Stimulated activated CD4-positive, alpha-beta T cell treated with anti-CD3 and anti-CD28 coated beads, Interleukin-4, amount 100 ng/mL, for 4 hours (primary cell): ENCODE measurements at places on chromosomes 3 and 15.

GRCh38 chr3:12405432-12406272, 78.6 kb upstream of the TSEN2 start:
- no peak for DNase-seq

DNA sequence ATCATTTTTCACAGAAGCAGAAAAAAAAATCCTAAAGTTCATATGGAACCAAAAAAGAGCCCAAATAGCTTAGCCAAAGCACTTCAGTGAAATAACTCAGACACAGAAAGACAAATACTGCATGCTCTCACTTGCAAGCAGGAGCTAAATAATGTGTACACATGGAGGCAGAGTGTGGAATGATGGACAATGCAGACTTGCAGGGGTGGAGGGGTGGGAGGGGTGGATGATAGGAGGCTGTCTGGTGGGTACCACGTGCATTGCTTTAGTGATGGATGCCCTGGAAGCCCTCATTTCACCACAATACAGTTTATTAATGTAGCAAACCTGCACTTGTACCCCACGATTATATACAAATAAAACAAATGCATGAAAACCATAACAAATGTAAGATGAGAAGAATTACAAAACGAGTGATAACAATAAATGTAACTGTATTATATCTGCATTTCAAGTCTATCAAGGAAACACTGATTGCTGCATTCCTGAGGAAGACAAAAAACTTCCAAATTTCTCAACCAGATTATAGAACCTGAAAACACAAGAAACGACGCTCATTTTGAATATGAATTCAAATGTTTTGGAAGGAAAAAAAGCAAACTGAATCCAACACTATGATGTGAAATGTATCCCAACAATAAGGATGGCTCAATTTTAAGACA, 96.5 kb downstream of the DLG1 start:
- DNase-seq: no peak

DNA sequence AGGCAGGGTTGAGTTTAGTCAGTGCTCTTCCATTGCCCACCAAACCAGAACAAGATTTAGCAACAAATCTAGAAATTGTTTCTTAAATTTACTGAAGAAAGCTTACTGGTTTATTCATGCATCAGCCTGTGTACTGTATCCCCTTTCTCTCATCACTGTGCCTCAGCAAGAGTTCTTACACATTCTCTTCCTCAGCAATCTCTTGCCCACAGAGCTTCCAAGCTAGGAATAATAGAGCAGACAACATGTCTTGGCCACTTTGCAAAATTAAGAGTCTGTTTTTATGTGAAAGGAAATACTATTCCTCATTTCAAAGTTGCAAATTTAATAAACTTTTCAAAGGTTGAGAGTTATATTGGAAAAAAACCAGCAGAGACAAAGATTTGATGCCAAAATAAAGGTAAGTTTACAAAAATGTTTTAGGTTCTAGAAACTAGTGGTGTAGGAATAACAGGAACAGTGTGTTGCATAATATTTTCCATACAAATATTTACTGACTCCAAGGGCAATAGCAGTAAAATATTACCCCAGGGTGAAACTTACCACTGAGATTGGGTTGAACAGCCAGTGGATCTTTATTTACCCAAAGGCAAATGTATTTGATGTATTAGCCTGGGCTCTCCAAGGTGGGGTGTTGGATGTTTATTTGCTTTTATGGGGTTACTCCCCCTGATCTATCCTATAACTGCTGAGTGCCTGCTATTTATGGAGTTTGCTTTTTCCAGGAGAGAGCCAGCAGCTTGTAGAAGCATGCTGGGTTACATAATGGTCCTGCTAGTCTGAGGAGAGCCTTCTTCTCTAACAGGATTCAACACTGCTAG, 276.7 kb downstream of the ADAMTSL3 start:
- DNase-seq: no peak

GRCh38 chr3:42110631-42111030, 19.5 kb downstream of the TRAK1 start:
- no peak for DNase-seq

GRCh38 chr15:34620142-34620541, 36.7 kb upstream of the GOLGA8B start:
- DNase-seq: no peak

- no peak for DNase-seq
Measured at GRCh38 chr15:69190091-69190490, 29.7 kb downstream of the GLCE start.

- DNase-seq: no peak
Measured at GRCh38 chr15:91238644-91239425, 138.8 kb downstream of the SV2B start.
